SHP77 treated with DMSO at 0.1 percent for 48 hours (cell line): ENCODE measurements at places on chromosomes 1 and 21.

DNA sequence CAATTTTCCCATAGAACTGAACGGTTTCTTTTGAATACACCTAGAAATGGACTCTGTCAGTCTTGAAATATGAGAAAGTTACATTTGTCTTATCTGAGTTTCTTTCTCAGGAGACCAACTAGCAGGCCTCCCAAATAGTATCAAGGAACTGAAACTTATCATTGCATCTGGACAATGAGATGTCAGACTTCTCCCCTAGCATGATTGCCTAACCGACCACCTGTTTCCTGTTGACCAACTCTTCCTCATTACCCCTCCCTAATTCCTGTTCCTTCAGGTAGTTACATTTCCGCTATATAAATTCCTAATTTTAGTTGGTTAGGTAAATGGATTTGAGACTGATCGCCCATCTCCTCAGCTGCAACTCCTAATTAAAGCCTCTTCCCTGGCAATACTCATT is 1587.3 kb downstream of the NCAM2 start:
- DNase-seq: no peak

DNA sequence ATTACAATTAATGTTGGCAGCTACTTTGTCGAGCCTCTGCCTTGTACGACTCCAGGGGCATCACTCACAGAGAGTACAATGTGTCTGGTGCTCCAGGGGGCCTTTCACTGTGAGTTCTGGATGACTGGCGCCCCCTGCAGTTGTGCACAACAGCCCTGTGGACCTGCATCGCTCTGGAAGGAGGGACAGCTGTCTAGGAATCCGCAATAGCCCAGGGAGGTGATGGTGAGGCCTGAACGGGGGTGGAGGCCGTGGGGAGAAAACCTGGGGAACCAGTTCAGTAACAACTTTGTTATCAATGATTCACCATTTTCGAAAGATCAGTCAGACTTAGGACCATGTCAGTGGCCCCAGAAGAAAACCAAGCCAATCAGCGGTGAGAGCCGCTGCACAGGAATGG is 189.1 kb downstream of the KAZN start:
- no peak for DNase-seq

GRCh38 chr1:204289280-204289679 is 70.4 kb downstream of the PLEKHA6 start:
- DNase-seq: no peak

DNA sequence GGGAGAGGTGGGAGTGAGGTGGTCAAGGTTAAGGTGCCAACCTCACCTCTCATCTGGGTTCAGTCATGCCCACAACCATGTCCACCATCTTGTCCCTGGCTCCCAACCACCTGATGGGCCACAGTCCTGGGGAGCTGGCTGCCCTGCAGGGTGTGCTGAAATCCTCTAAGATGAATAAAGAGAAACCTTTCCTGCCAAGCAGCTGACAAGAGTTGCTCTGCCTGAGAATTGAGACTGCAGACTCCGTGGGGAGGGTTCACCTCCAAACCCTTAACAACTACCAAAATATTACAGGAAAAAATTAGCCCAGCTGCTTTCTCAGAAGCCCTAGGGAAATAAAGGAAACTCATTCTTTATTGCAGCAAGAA is 15.2 kb upstream of the FGR start:
- DNase-seq: no peak

GRCh38 chr1:2442661-2443060 is 30.3 kb upstream of the PEX10 start:
- DNase-seq: no peak

GRCh38 chr1:201861448-201861847 is 27.2 kb upstream of the SHISA4 start:
- no peak for DNase-seq
